ENCODE measurements at places on chromosomes 11 and 22.

DNA sequence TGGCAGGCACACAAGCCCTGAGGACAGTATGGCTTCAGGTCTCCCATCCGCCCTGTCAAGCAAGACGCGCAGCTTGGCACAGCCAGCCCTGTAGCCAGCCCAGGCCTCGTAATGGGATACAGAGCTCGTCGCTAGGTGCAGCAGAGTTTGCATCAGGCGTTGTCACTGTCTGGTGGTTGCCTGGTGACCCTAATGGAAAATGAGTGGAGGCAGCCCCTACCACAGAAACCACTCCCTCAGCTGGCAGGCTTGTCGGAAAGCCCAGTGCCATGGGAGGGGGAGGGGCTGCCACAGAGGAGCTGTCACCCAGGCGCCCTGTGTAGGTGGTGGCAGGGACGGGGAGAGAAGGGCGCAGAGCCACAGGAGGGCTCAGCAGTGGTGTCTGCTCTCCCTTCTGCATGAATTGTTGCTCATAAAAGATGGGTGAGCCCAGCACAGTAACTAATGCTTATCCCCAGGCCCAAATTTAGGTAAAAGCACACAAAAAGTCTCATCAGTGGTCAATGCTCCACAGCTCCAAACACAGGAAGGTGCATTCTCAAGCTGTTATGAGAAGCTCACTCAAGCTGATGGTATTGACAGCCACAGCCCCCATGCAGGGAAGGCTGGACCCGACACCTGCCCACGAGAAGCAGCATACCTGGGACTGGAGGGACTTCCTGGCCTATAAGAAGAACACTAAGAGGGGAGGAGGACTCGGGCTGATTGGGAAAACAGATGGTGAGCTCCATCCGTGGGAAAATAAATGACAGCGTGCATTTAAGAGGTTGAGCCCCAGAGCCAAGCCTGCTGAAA is 164.6 kb downstream of the ETS1 start:
- DNase-seq, result no peak

- DNase-seq, result no peak
Observed at GRCh38 chr11:1708716-1709115, 11.7 kb downstream of the KRTAP5-6 start.

GRCh38 chr22:24418786-24419474 is 8.5 kb upstream of the ADORA2A start:
- no peak for DNase-seq

GRCh38 chr11:56331861-56332491 is 13.9 kb upstream of the OR8K1 start:
- no peak for DNase-seq

Data from AG09309 (cell line).